Activated CD4-positive, alpha-beta T cell treated with anti-CD3 and anti-CD28 coated beads, Interleukin-2, amount 50 U/mL, for 4 hours (primary cell): ENCODE measurements at places on chromosomes 2 and 18.

DNA sequence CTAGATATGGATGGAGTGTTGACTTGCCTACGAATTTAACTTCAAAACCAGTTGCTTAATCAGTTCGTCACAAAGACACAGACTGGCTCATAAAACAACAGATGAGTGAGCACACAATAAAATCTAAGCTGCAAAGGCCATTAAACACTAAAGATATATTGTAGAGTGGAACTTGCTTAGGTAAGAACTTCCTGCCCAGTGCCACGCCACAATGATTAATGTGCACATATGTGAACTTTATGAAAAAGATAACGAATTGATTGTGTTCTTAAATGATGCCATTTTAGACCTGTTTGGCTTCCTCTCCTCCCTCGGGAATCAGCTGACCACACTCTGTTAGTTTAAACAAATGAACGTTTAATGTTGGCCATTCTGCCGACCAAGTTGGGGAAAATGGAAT is 2031.3 kb upstream of the CELF4 start:
- no peak for DNase-seq

GRCh38 chr2:71530641-71531332 is 77.4 kb downstream of the DYSF start:
- DNase-seq: no peak

DNA sequence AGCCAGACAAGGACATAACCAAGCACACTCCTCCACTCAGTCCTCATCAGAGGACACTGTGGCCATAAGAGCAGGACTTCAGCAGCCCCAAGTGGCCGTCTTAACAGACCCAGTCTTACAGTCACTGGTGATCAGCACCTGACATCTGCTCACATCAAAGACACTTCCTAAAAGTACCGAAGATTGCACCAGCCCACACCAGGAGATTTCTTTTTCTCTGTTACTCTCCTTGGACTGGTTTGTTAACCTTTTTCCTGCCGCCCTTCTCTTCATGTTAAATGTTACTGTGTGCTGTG is 44.1 kb downstream of the MRPS5 start:
- DNase-seq: no peak

DNA sequence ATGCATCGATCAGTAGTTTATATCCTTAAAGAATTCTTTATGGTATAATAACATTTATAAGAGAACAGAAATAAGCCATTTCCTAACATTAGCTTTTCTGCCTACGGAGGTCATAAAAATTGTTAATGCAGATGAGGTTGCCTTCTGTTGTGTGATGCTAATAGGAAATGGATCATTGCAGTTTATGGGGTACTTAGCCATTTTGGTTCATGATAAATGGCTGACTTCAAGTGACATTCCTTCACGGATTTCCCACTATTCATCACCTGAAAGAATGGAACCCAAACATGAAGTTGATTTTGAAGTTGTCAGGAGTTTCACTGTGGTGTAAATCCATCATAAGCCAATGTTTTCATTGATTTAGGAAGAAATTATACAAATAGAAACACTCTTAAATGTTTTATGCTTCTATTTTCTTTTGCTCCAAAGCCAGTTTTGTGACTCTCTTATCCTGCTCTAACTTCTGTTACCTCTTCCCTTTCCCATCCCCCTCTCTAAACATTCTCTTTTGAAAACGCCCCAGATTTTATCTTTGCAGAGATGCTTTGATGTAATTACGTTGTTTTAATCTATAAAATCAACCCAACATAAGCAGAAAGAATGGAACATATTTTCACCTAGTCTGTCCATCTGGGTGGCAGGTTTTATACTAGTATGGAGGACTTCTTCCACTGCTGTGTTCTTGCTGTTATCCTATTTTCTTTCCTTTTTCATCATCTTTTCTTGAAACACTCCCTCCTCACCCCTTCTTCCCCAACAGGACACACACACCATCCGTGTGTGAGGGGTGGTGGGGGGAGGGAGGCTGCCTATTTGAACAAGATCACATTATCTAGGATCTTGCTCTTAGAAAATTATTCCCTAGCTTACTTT is 58.2 kb downstream of the GREB1L start:
- DNase-seq: no peak

GRCh38 chr2:174666312-174666711 is 68.7 kb upstream of the WIPF1 start:
- no peak for DNase-seq
